A549 treated with Hydrocortisone at 1 μM for 4 hours (cell line): ENCODE measurements at places on chromosomes 4 and X. TPM values are rescaled to one million over a fixed set of nuclear protein-coding genes. Genes with fewer than 3 reads are reported as not detected.

HEPH gene
- total RNA-seq = not detected in 5 replicates

TCEAL6 gene
- not detected in 5 replicates for total RNA-seq

DCLK2 gene
- 8.2 to 10.1 TPM (median 8.6 TPM) in 5 replicates for total RNA-seq

TRO gene
- 0.48 to 0.74 TPM (median 0.63 TPM) in 5 replicates for total RNA-seq

NXF2 gene
- not detected in 5 replicates for total RNA-seq

CLGN gene
- total RNA-seq = 4.6 to 6.6 TPM (median 5.2 TPM) in 5 replicates

TEX11 gene
- not detected in 5 replicates for total RNA-seq

ADGRL3 gene
- 0.02 to 0.07 TPM (median 0.03 TPM) in 4 of 5 replicates, not detected in the other for total RNA-seq

ASMTL gene
- total RNA-seq = 17.2 to 21.0 TPM (median 20.3 TPM) in 5 replicates

NAP1L3 gene
- total RNA-seq = 0.20 to 0.46 TPM (median 0.35 TPM) in 5 replicates

CLCN5 gene
- 1.6 to 4.0 TPM (median 2.6 TPM) in 5 replicates for total RNA-seq

CLIC2 gene
- total RNA-seq = 0.03 to 0.20 TPM (median 0.18 TPM) in 5 replicates

KLHL2 gene
- 14.6 to 20.2 TPM (median 16.9 TPM) in 5 replicates for total RNA-seq

SLC7A11 gene
- 16.0 to 23.1 TPM (median 17.5 TPM) in 5 replicates for total RNA-seq
